ENCODE measurements at places on chromosomes 13 and 19.

- no peak for DNase-seq
Measured at GRCh38 chr19:46928951-46929350, 68.2 kb downstream of the ARHGAP35 start.

GRCh38 chr13:82467626-82468025, 1414.6 kb downstream of the SLITRK1 start:
- no peak for DNase-seq

- peak; percentile 58 for DNase-seq
Measured at GRCh38 chr13:109212650-109213049, 573.7 kb downstream of the IRS2 start.

GRCh38 chr19:17209126-17210036, 5.8 kb upstream of the USE1 start:
- peak; percentile 17 for DNase-seq
